ENCODE measurements at places on chromosomes 3 and 15. TPM values are rescaled to one million over a fixed set of nuclear protein-coding genes. Genes with fewer than 3 reads are reported as not detected.

Gene TEX55
- not detected for total RNA-seq

Gene TM6SF1
- 2.5 TPM for total RNA-seq

Gene ROPN1B
- total RNA-seq: not detected

Gene HCN4
- not detected for total RNA-seq

Gene NR2F2
- 27.3 TPM for total RNA-seq

Gene EPM2AIP1
- total RNA-seq: 20.9 TPM

Gene CTXN2
- total RNA-seq: not detected

Gene KNSTRN
- 67.1 TPM for total RNA-seq

Gene HCLS1
- 6.5 TPM for total RNA-seq

Gene GOLGA8T
- not detected for total RNA-seq

Gene TUSC7
- total RNA-seq: not detected

Gene HAUS2
- total RNA-seq: 39.6 TPM

Gene GRM7
- total RNA-seq: not detected

Measured in smooth muscle cell of the umbilical artery (primary cell).